ENCODE measurements at places on chromosomes 7 and 10. TPM values are rescaled to one million over a fixed set of nuclear protein-coding genes. Genes with fewer than 3 reads are reported as not detected.

PPP1R9A gene
- 5.0 TPM for total RNA-seq

UCMA gene
- total RNA-seq = not detected

TMEM270 gene
- 0.72 TPM for total RNA-seq

MEOX2 gene
- total RNA-seq = not detected

AS3MT gene
- total RNA-seq = 4.0 TPM

LBX1 gene
- 0.15 TPM for total RNA-seq

DNA sequence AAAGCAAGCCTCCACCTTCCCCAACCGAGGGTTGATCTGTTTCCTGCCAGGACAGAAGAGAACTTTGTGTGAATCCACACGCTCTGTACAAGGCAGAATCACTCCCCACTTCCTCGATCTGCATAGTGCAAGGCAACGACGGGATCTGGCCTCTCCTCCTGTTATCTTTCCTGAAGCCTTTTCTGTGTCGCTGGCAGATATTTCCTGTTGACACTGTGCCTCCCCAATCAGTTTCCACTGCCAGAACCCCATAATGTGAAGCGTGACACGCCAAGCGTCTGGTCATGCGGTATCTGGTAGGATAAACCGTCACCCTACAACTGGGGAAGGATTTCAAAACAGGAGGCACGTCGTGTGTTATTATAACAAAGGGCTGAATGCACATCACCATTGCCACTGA lies 57.2 kb downstream of the FAM171A1 start:
- H3K27me3 ChIP-seq = no peaks in the 10 kb centered on the region
- H3K4me3 ChIP-seq = no peak overlapping the region
- H3K27ac ChIP-seq = no peak overlapping the region
- H3K36me3 ChIP-seq = no peaks in the 10 kb centered on the region

DNA sequence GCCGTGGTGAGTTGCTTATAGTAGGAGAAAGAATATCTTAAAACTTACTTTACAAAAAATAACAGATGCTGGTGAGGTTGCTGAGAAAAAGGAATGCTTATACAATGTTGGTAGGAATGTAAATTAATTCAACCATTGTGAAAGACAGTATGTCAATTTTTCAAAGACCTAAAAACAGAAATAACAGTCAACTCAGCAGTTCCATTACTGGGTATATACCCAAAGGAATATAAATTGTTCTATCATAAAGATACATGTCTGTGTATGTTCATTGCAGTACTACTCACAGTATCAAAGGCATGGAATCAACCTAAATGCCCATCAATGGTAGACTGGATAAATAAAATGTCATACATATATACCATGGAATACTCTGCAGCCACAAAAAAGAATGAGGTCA lies 420.4 kb downstream of the AUTS2 start:
- no peak for DNase-seq
- no peaks in the 10 kb centered on the region for H3K36me3 ChIP-seq
- no peaks in the 10 kb centered on the region for H3K27me3 ChIP-seq
- no peak overlapping the region for H3K27ac ChIP-seq
- H3K4me3 ChIP-seq = no peak overlapping the region

DNA sequence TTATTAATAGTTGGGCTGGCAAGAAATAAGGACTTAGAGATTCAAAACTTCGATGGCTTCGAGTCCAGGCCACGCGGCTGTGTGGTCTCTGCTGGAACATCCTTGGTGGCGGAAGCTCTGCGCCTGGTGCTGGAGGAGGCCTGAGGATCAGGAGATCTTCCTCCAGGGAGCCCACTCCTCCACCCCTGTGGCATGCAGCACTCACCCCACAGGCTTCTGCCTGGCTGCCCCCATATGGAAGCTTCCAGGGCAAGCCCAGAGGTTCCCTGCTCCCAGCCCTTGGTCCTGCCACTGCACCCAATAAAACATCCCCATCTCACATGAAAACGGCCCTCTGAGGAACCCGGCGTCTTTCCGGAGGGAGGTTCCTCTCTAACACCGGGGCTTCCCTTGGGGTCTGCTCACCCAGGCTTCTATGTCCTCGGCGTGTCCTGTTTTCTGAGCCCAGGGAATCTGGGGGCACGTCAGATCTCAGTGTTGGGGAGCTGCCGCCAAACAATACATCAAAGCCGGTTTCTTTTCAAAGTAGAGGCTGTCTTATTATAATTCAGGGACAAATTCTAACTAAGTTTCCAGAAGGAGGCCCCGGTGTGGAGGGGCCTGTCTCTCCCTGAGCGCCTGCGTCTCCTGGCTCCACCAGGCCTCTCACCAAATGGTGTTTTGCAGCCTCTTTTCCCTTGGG lies 32.4 kb downstream of the CALML3 start:
- peaks cover 6% of the 10 kb centered on the region for H3K4me1 ChIP-seq
- H3K27ac ChIP-seq = no peak overlapping the region
- H3K4me3 ChIP-seq = no peak overlapping the region
- no peak for DNase-seq
- no peaks in the 10 kb centered on the region for H3K27me3 ChIP-seq

- H3K27ac ChIP-seq = no peak overlapping the region
- no peak overlapping the region for H3K4me3 ChIP-seq
- no peaks in the 10 kb centered on the region for H3K27me3 ChIP-seq
- DNase-seq = no peak
- H3K36me3 ChIP-seq = no peaks in the 10 kb centered on the region
Observed at GRCh38 chr7:40507166-40507565, 372.4 kb downstream of the SUGCT start.

DNA sequence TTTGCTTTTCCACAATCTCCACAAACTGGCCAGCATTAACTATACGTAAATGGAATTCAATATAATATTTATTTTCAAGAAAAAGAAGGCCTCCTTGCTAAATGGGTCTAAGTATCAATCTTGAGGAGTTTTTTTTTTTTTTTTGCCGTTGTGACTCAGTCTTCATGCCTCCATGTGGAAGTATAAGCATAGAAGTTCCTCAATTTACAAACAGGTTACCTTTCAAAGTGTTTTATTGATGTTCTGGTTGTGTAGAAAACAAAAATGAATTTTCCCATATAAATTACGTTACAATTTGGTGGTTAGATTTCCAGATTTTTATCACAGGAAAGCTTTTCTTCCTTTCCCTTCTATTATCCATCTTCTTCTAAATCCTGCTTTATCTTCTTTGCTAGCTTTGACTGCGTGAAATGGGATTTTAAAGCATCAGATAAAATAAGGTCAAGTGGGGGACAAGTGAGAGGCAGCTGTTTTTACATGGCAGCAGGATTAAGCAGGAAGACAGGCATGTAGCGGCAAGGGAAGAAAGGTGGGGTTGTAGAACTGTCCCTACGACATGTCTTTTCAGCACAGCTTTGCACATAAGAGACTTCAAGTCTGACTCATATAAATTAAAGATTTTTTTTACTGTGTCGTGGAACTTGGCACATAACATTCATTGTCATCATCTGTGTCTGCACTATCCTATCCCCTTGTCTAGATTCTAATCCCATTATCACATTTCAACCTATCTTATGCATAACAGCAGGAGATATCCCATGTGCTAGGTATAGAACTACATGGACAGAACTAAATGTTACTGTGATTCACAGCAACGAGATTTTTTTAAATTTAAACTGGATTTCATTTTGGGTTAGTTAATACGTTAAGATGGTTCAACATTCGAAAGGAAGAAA lies 135.3 kb upstream of the FAM3C start:
- H3K27me3 ChIP-seq = no peaks in the 10 kb centered on the region
- H3K27ac ChIP-seq = peak overlapping the region; percentile 86
- no peaks in the 10 kb centered on the region for H3K36me3 ChIP-seq

GRCh38 chr7:158268816-158269535 lies 318.6 kb downstream of the PTPRN2 start:
- H3K27ac ChIP-seq = no peak overlapping the region
- no peak overlapping the region for H3K4me3 ChIP-seq

- no peak for DNase-seq
- no peaks in the 10 kb centered on the region for H3K36me3 ChIP-seq
- no peaks in the 10 kb centered on the region for H3K27me3 ChIP-seq
- H3K4me1 ChIP-seq = no peaks in the 10 kb centered on the region
- no peak overlapping the region for H3K4me3 ChIP-seq
Observed at GRCh38 chr7:69839782-69840181, 241.5 kb downstream of the AUTS2 start.

All from Panc1 (cell line).